ENCODE measurements at places on chromosomes 1 and 21.

DNA sequence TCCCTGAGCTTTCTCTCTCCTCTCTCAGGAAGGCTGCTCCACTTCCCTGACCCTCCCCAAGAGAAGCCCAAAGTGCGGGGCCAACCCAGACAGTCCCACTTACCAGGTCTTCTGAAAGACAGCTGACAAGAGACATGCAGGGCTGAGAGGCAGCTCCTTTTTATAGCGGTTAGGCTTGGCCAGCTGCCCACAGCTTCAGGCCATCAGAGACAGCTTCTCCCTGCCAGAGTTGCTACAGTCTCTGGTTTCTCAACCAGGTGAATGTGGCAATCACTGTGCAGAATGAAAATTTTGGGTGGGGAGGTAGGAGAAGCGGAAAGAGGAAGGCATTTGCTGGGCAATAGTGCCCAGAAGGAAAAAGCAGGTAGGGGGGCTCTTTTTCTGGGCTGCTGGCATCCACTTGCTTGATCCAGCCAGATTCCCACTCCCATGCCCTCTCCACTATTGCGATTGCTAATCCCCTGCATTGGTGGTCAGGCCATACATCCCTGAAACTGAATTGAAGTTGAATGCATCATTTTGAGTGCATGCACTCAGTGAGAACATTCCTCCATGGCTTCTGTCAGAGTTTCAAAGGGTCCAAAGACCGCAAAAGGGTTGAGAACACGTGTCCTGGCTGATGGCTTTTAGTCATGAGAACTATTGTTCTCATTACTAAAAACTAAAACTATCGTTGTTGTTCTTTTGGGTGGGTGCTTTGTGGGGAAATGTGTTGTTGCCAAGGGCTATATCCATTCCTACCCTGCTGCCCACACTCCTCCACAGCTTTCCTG, at the start of gene S100A8:
Gene S100A8, minus strand, starts transcription at position 136 of the 773 bp plus-strand sequence. CDS start 538 bp downstream, outside the sequence.
- no peak for DNase-seq

- no peak for DNase-seq
Measured at GRCh38 chr1:230337266-230337665, 88.9 kb downstream of the PGBD5 start.

GRCh38 chr1:91505086-91505485, 4.4 kb downstream of the CDC7 start:
- no peak for DNase-seq

- peak; percentile 98 for DNase-seq
Measured at GRCh38 chr1:43688594-43689000, 18.7 kb upstream of the ST3GAL3 start.

DNA sequence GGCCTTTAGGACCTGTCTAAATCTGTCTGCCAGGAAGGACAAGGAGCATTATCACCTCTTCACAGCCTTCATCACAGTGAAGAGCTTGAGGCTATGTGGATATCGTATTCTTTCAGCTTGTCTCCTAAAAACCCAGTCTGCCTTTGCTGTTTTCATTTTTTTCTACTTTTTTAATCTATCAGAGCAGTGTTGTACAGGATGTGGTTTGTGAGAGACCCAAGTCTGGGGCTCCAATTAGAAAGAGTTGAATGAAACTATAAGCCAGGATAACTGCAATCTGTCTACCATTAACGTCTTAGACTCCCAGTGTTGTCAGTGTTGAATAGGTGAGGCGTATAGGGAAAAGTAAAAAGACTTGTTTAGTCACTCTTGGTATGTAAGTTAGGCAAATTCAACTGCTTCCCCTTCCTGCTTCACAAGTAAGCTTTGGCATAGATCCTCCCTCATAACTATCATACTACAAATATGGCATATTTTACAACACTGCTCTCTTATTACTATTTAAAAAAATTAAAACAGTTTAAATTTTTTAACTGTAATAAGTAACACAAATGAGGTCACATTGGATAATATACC, 1225.8 kb upstream of the PRMT6 start:
- DNase-seq = no peak

- no peak for DNase-seq
Measured at GRCh38 chr1:165075725-165076370, 280.7 kb downstream of the LMX1A start.

DNA sequence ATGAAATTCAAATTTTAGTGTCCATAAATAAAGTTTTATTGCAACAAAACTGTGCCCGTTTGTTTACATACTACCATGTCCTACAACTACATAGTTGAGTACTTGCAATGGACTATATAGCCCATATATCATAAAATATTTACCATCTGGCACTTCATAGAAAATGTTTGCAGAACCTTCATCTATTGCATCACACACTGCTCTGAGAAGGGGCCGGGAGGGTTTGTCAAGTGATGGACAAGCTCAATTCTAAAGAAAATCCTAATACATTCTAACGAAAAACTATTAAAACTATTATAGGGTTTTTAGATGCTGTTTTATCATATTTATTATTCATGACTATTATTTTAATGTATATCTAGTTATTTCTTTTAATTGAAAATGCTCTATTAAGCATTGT, 35.9 kb downstream of the RGSL1 start:
- DNase-seq = no peak

- DNase-seq = no peak
Measured at GRCh38 chr1:10519016-10519417, 44.3 kb downstream of the PEX14 start.

DNA sequence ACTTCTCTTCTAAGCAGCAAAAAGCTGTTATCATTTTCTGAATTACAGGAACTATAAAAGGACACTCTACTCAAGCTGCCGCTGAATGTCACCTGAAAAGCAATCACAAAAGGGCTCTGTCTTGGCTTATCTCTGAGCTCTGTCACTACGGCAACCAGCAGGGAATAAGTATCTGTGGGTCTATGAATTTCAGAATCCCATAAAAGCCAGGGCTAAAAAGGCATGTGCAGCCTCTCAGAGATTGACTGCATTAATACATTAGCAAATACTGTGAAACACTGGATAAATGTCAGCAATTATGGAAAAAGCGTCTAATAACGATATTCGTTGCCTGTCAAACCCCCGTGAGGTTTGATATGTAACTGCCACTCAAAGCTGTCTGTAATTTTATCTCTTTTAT, 210.2 kb upstream of the DMRTA2 start:
- no peak for DNase-seq

- DNase-seq = no peak
Measured at GRCh38 chr1:52970149-52970548, 43.1 kb downstream of the SCP2 start.

- DNase-seq = peak; percentile 76
Measured at GRCh38 chr1:218874313-218874712, 299.4 kb upstream of the LYPLAL1 start.

GRCh38 chr1:236516929-236517704, 6.7 kb upstream of the LGALS8 start:
- no peak for DNase-seq

DNA sequence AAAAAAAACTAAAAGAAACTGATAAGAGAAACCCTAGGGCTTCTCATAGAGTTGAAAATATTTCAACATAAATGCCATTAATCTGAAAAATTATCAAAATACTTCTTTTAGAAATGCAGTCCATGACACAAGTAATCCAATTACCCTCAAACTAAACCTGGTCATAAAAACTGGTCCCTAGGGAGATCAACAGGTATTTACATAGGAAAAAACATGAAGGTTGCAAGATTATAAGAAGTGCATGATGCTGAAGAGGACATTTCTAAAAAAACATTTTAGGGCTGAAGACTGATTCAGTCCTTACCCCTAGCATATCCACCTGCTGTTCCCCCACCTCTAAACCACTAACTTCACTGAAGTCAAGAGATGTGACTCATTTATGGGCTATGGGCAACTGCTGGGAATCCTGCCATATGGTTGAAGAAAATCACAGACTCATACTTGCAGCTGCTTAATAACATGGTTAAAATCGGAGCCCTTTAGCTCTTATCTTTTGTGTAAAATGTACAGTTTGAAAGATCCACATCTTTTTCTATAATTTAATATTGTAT, 131.0 kb upstream of the RUNX1 start:
- peak; percentile 72 for DNase-seq

DNA sequence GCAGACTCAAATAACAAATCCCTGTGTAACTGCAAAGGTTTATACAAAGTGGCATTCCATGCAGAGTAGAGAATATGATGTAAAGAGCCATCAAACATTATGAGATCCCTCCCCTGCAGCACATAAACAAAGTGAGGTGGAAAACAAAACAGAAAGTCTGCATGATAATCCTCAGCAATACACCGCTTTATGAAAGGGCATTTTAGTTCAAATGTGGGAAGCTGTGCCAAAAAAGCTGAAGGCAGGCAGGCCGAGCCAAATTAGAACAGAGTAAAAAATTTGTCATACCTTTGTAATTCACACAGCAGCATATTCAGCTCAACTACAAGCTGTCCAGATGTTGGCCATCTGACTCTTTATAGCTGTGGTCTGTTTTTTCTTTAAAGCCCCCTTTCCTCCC, 113.5 kb downstream of the LHX9 start:
- no peak for DNase-seq
